ENCODE measurements at places on chromosomes 16 and 17. TPM values are rescaled to one million over a fixed set of nuclear protein-coding genes. Genes with fewer than 3 reads are reported as not detected.

- no peak for DNase-seq
- H3K36me3 ChIP-seq, result no peaks in the 10 kb centered on the region
- H3K4me1 ChIP-seq, result no peaks in the 10 kb centered on the region
- H3K27me3 ChIP-seq, result no peaks in the 10 kb centered on the region
- H3K27ac ChIP-seq, result no peak overlapping the region
These were observed 52.6 kb downstream of the PRKCA start for GRCh38 chr17:66354981-66355380.

TBC1D3E gene
- not detected for total RNA-seq

DNA sequence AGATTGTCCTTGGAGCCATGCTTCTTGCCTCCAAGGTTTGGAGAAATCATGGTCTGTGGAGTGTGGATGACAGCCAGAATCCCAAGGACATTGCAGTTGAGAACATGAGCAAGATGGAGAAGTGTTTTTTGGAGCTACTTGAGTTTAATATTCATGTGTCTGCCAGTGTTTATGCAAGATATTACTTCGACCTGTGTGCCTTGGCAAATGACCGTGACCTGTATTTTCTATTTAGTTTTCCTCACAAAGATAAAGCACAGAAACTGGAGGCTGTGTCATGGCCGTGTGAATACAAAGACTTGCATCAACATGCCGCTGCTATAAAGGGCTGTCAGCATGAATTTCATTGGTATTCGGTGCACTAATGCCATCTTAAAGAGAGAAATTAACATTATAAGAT lies 9.0 kb downstream of the GGA2 start:
- no peak overlapping the region for H3K27ac ChIP-seq
- no peak for DNase-seq

ITGAD gene
- total RNA-seq, result 0.13 TPM

DNA sequence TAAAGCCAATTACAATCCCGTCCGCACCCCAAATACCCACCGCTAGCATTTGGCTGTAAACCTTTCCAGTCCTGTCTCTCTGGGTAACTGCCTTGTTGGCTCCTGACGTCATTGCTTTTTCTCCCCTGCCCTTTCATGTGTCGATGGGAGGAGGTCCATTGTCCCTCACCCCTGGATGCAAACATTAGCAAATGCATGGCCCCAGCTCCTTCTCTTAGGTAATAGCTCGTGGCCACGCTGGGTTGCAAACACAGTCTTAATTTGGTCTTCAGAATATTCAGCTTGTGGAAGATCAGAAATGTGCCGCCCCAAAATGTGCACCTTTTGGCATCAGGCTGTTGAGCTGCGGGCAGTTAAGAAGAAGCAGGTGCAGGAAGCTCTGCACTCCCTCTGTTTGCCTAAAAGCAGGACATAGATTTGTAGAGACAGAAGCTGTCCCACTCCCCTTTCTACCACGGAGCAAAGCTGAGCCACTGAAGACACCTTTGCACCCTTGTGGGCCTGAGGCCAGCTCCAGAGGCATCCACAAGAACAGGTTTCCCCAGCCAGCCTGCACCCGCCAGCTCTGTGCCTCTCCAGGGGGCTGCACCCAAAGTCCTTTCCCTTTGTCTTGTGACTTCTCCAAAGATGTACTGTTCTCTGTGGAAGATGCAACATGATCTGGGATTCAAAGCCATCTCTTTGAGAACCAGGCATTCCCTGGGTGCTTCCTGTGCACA lies 127.3 kb downstream of the MGAT5B start:
- no peak overlapping the region for H3K27ac ChIP-seq
- H3K36me3 ChIP-seq, result no peaks in the 10 kb centered on the region

DNA sequence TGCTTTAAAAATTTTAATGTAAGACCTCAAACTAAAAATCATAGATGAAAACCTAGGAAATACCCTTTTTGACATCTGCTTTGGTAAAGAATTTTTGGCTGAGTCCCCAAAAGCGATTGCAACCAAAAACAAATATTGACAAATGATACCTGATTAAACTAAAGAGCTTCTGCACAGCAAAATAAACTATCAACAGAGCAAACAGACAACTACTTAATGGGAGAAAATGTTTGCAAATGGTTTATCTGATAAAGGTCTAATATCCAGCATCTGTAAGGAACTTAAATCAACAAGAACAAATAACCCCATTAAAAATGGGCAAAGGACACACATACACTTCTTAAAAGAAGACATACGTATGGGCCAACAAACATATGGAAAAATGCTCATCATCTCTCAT lies 242.5 kb downstream of the BCAS3 start:
- H3K4me1 ChIP-seq, result no peaks in the 10 kb centered on the region
- H3K4me3 ChIP-seq, result no peak overlapping the region
- H3K27ac ChIP-seq, result no peak overlapping the region
- H3K27me3 ChIP-seq, result no peaks in the 10 kb centered on the region

GRCh38 chr17:16383216-16383615 lies 2.3 kb downstream of the UBB start:
- H3K4me3 ChIP-seq, result peak overlapping the region; percentile 66
- peaks cover 5% of the 10 kb centered on the region for H3K36me3 ChIP-seq
- H3K27ac ChIP-seq, result no peak overlapping the region
- peaks cover 16% of the 10 kb centered on the region for H3K4me1 ChIP-seq
- DNase-seq, result no peak
